ENCODE measurements at places on chromosomes 1 and 21. TPM values are rescaled to one million over a fixed set of nuclear protein-coding genes. Genes with fewer than 3 reads are reported as not detected.
A peak's percentile ranks its signal among the peaks of the same experiment; 100 is the strongest.

The CYP4A11 gene
- not detected for total RNA-seq

The DDR2 gene
- 26.1 TPM for total RNA-seq

The CAMK1G gene
- 0.46 TPM for total RNA-seq

The CASZ1 gene
- total RNA-seq = 111 TPM

The S100A2 gene
- total RNA-seq = 2.0 TPM

The LYPD8 gene
- not detected for total RNA-seq

The CD53 gene
- total RNA-seq = 80.7 TPM

The NBPF19 gene
- total RNA-seq = 66.0 TPM

- no peaks in the 10 kb centered on the region for H3K27me3 ChIP-seq
- H3K36me3 ChIP-seq = no peaks in the 10 kb centered on the region
- H3K4me3 ChIP-seq = no peak overlapping the region
- no peaks in the 10 kb centered on the region for H3K4me1 ChIP-seq
- H3K27ac ChIP-seq = no peak overlapping the region
Observed at GRCh38 chr1:116870300-116870699, 39.4 kb upstream of the PTGFRN start.

- no peak overlapping the region for H3K27ac ChIP-seq
- no peaks in the 10 kb centered on the region for H3K36me3 ChIP-seq
- no peak overlapping the region for H3K4me3 ChIP-seq
- DNase-seq = no peak
Observed at GRCh38 chr1:59126366-59126765, 170.5 kb upstream of the FGGY start.

DNA sequence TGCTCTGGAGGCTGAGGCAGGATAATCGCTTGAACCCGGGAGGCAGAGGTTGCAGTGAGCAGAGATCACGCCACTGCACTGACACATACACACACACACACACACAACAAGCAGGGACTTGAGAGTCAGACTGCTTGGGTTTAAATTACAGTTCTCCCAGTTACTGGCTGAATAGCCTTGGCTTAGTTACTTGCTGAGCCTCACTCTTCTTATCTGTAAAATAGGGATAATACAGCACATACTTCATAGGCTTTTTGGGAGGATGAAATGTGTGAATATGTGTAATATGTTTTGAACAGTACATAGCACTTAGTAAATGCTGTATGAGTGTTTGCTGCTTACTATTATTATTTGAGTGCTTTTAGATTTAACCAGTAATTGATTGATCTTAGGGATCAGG lies 23.8 kb downstream of the CDC42 start:
- H3K27ac ChIP-seq = no peak overlapping the region
- H3K36me3 ChIP-seq = peaks cover 40% of the 10 kb centered on the region
- no peak overlapping the region for H3K4me3 ChIP-seq
- no peaks in the 10 kb centered on the region for H3K27me3 ChIP-seq
- no peak for DNase-seq
- H3K4me1 ChIP-seq = peaks cover 80% of the 10 kb centered on the region

GRCh38 chr1:41980827-41981653 lies 62.3 kb upstream of the HIVEP3 start:
- H3K4me1 ChIP-seq = no peaks in the 10 kb centered on the region
- no peak for DNase-seq

DNA sequence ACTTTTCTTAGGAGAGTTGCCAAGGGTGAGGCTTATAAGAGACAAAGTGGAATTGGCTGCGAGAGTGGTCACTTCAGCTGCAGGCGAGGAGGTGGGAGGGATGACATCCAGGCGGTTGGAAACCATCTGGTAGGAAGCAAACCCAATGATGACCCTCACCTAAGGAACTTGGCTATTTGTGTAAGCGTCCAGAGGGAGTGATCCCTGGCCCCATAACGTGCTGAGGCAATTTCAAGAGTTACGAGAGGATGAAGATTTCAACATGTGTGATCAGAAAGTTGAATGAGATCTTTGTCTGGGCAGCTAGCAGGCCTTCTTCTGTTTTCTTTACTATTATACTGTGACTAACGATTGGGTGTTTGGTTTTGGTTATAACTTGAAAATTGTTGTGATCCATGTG lies 102.7 kb upstream of the VANGL1 start:
- DNase-seq = no peak
- no peaks in the 10 kb centered on the region for H3K4me1 ChIP-seq
- H3K36me3 ChIP-seq = no peaks in the 10 kb centered on the region
- H3K27me3 ChIP-seq = no peaks in the 10 kb centered on the region
- no peak overlapping the region for H3K4me3 ChIP-seq
- no peak overlapping the region for H3K27ac ChIP-seq

DNA sequence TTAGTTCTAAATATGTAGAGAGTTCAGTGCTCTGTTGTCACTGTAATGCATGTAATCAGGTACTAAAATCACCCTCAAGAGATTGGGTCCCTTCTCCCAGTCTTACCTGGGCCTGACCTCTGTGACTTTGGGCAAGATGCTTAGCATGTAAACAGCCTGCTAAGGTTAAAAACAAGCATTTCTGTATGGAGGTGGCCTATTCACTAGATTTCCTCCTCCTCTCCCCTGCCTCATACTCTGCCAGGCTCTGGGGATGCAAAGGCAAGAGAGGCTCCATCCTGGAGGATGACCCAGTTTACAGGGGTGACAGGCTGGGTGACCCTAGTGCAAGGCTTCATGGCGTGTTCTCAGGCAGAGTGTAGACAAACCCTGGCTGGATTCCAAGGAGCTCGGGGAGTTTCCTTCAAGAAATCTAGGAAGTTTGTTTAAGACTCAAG lies 28.8 kb downstream of the VANGL2 start:
- DNase-seq = no peak
- H3K36me3 ChIP-seq = no peaks in the 10 kb centered on the region
- H3K4me1 ChIP-seq = peaks cover 25% of the 10 kb centered on the region
- H3K27ac ChIP-seq = peak overlapping the region; percentile 51
- no peaks in the 10 kb centered on the region for H3K27me3 ChIP-seq
- no peak overlapping the region for H3K4me3 ChIP-seq

- no peak for DNase-seq
- peaks cover 17% of the 10 kb centered on the region for H3K4me1 ChIP-seq
- no peaks in the 10 kb centered on the region for H3K27me3 ChIP-seq
- H3K4me3 ChIP-seq = no peak overlapping the region
- no peak overlapping the region for H3K27ac ChIP-seq
Observed at GRCh38 chr1:164605254-164606091, 46.5 kb downstream of the PBX1 start.

- H3K36me3 ChIP-seq = no peaks in the 10 kb centered on the region
- H3K27me3 ChIP-seq = no peaks in the 10 kb centered on the region
- no peak for DNase-seq
- H3K4me3 ChIP-seq = no peak overlapping the region
- peak overlapping the region; percentile 63 for H3K27ac ChIP-seq
Observed at GRCh38 chr1:59682396-59683080, 132.2 kb upstream of the HOOK1 start.

- no peak overlapping the region for H3K27ac ChIP-seq
- H3K4me1 ChIP-seq = peaks cover 22% of the 10 kb centered on the region
- DNase-seq = no peak
- H3K36me3 ChIP-seq = no peaks in the 10 kb centered on the region
- no peak overlapping the region for H3K4me3 ChIP-seq
- H3K27me3 ChIP-seq = no peaks in the 10 kb centered on the region
Observed at GRCh38 chr1:231407049-231407448, 15.0 kb downstream of the EGLN1 start.

DNA sequence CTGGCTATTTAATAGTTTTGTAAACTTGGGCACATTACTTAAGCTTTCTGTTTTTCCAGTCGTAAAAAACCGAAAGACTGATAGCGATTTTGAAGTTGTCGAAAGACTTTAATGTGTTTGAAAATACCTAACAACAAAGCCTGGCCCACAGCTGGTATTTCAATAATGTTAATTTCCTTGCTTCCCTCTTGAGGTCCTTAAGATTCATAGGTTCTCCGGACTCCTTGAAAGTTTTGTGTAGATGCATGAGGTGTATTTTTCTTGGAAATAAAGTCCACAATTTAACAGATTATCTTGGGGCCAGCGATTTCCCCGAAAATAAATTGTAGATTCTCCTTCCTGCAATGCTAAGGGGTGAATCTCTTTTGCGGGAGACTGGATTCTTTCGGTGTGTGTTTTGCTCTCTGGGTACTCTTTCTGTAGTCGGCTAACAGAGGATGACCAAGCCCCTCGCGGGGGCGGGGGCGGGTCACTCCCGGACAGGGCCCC lies 735 bp upstream of the YTHDF2 start:
- DNase-seq = no peak
- H3K27ac ChIP-seq = peak overlapping the region; percentile 94
- peaks cover 40% of the 10 kb centered on the region for H3K4me1 ChIP-seq
- peak overlapping the region; percentile 80 for H3K4me3 ChIP-seq
- no peaks in the 10 kb centered on the region for H3K36me3 ChIP-seq
